Activated CD4-positive, alpha-beta T cell treated with anti-CD3 and anti-CD28 coated beads for 48 hours (primary cell): ENCODE measurements at places on chromosomes 7 and 10.

GRCh38 chr7:132430861-132431822 lies 145.1 kb downstream of the PLXNA4 start:
- peak; percentile 42 for DNase-seq

DNA sequence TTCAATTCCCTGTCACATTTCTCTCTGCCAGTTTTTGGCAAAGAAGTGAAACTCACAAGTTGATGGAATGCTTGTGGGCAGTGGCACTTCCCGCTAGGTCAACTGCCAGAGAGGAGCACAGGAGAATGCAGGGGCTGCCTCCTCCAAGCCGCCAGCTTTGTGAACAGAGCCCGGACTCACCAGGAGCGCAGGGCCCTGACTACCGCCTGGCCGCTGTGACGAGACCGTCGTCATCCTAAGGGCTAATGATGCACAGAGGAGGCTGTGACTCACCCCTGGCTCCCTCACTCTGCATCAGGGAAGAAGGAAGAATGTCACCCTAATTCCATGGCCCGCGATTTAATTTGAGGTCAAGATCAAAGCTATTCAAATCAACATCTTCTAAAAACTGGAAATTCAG lies 123.9 kb downstream of the TAX1BP1 start:
- DNase-seq: no peak

DNA sequence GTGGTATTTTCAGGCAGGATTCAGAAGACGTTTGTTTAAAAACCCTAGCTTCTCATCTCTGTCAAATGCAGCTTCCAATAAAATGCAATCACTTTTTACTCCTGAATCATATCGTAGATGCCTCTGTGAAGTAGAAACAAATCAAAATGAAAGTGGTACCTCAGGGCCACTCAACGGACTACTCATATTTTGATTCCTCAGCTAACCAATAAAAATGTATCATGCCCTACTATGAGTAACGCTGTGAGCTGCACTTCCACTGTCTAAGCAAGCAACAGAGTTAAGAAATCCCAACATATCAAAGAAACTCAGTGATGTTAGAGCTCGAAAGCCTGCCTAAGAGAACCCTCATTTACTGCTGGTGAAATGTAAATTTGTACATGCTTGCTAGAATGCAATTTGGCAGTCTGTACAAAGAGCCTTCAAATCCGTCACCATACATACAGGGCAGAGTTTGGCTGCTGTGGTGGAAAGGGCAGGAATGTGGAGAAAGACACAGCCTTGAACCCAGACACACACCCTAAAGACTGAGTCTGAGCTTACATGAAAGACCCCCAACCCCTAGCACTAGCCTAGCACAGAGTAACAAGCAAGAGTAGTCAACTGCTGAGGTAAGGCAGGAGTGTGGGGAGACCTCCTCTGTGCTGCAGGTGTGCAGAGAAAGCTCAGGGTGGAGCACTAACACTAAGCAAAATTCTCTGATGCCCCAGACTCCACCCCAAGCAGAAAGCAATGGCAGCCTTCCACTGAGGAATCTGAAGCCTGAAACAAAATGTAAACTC lies 151.5 kb downstream of the ANK3 start:
- peak; percentile 14 for DNase-seq

GRCh38 chr10:44995914-44996669 lies 4.6 kb upstream of the ZNF22 start:
- DNase-seq: no peak

DNA sequence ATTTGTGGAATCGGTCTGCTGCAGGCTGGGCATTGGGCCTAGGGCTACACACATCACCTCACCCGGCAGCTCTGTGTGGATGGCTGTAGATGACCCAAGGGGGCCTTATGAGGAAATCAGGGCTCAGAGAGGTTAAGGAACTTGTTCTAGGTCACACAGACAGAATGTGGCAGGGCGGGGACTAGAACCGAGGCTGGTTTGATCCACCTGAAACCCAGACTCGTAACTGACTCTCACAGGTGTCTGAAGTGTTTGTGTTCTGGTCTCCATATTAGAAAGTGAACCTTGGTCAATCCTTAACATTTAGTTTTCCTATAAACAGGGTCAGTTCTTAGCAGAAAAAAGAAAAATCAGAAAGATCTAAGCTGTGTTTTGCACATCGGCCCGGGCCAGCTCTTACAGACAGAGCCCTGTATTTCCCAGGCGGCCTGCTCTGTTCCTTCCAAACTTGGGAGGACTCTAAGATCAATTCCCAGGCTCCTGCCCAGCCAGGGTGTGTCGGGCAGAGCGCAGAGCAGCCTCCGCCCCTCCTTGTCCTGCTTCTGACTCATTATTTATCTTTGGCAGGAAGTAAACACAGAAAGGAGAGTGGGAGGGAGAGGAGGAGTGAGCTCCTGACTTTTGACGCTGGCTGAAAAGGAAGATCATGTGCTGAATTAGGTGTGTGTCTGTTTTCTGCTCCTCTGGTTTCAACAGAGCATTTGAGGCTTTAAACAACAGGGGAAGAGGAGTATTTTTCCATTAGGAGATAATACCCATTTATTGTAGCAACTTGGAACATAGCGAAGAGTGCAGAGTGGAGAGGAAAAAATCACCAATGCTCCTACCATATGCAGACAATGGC lies 74.1 kb downstream of the TACC2 start:
- DNase-seq: no peak

DNA sequence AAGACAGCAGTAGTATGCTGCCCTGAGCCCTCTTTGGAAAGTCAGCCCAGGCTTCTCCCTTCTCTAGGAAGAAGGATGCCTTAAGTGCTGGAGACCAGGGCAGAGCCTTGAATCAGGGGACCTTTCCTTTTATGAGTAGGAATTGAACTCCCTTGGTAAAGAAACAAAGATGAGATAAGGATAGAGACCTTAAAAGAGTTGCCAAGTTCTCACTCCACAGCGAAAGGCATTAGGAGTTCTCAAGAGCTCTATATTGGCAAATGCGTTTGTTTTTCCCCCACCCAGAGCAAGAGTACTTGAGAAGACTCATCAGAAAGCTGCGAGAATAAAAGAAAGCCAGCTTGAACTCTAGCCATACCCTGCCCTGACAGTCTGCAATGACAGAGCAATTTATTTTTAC lies 72.9 kb upstream of the OGDHL start:
- DNase-seq: no peak

GRCh38 chr10:102668326-102669107 lies 24.2 kb downstream of the TRIM8 start:
- no peak for DNase-seq

GRCh38 chr7:5528071-5528814 lies 104.6 kb upstream of the TNRC18 start:
- peak; percentile 42 for DNase-seq

DNA sequence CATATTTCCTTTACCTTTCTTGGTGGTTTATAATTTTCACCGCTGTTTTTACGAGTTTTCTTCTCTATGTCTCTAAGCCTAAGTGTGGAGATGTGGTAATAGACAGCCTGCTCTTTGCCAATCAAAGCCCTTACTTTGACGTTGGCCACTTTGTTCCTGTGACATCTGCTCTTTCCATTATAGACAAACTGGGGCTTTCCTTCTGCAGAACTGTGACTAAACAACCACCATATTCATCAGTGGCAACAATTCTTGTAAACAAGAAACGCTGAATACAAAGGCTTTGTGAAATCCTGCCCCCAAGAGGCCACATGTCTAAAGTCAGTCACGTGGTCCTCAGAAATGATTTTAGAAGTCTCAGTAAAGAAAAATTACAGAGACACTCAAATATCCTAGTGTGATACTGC lies 59.6 kb upstream of the CAPZA2 start:
- DNase-seq: peak; percentile 49

- DNase-seq: no peak
Observed at GRCh38 chr7:75715864-75716263, 22.9 kb downstream of the HIP1 start.

DNA sequence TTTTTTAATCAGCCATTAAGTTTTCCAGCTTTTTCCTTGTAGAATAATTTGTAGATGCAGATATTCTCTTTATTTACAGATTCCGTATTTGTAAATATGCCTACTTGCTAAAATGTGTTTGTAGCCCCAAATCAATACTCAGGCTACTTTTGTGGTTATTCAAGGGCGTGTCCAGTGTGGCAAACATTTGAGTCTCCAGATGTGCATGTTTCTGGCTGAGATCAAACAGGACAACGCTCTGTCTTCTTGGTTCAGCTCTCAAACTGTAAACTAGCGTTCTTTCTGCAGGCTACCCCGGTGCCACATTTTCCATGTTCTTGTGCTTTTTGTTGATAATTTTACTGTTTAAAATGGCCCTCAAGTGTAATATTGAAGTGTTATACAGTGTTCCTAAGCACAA lies 16.2 kb upstream of the OR2A5 start:
- DNase-seq: no peak

DNA sequence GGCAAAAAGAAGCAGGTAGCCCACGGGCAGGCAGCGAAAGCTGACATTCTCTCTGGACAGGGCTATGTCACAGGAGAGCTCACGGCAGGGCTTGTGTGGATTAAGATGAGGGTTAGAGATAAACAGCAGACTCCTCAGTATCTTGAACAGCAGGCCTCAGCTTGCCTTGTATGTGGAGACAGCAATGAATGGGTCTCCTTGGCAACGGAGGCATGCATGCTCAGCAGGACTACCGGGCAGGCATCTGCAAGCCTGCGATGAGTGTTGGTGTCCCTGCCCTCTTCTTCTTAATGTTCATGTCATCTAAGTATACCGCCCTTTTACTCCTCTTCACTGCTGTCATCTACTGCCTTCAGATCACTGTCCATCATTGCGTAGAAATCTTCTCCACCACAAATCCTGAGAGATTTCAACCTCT lies 81.9 kb upstream of the C1GALT1 start:
- DNase-seq: no peak

- DNase-seq: peak; percentile 6
Observed at GRCh38 chr7:50358779-50359178, 54.3 kb downstream of the IKZF1 start.

GRCh38 chr7:133746305-133746704 lies 380.8 kb upstream of the LRGUK start:
- DNase-seq: no peak
